ENCODE measurements at places on chromosomes 5 and 9.

- no peak for DNase-seq
These were observed 174.4 kb downstream of the EBF1 start for GRCh38 chr5:158925314-158925713.

DNA sequence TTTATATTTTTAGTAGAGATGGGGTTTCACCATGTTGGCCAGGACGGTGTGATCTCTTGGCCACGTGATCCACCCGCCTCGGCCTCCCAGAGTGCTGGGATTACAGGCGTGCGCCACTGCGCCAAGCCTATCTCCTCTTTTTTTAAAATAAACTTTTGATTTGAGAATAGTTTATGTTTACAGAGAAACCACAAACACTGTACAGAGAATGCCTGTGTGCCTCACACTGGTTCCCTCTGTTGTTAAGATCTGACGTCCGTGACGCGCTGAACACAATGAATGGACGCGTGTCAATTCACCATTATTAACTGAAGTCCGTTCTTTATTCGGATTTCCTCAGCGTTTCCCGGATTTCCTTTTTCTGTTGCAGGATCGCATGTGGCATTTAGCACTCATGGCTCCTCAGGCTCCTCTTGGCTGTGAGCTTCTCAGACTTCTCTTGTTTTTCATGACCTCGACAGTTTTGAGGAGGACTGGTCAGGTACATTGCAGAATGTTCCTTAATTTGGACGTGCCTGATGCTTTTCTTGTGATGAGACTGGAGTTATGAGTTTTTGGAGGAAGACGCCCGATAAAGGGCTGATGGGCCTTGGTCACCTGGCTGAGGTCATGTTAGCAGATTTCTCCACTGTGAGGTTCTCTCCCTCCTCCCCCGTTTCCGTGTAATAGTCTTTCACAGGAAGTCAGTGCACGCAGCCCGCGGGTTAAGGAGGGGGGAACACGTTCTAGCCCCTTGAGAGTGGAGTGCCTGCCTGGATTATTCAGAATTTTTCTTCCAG lies 69.6 kb downstream of the ANKRD33B start:
- no peak for DNase-seq

GRCh38 chr9:656926-657568 lies 184.4 kb upstream of the DMRT1 start:
- no peak for DNase-seq

DNA sequence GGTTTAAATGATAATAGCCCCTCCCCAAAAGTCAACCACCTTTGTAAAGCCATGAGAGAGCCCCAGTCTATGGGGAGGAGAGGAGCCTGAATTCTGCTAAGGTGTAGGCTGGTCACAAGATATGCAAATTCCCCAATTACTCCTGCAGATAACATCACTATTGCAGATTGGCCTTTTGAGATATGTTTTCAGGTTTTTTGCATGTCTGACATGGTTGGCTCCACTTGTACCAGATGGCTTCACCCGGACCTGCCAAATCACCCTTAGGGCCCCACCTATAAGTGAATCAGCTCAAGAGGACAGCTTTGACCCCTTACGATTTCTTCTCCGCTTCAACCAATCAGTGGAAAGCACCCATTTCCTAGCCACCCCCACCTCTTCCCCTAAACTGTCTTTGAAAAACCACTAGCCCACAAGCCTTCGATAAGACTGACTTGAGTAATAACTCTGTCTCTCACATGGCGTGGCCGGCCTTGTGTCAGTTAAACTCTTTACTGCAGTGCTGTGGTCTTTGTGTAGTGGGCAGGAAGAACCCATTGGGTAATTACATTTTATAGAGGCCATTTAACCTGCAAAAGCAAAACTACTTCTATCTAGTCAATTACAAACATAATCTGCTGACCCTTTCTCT lies 69.7 kb downstream of the PRLR start:
- no peak for DNase-seq

GRCh38 chr5:129664336-129664937 lies 83.5 kb upstream of the MINAR2 start:
- DNase-seq: peak; percentile 17

GRCh38 chr5:111976705-111977435 lies 219.9 kb upstream of the NREP start:
- no peak for DNase-seq

GRCh38 chr9:91502913-91503672 lies 79.5 kb upstream of the NFIL3 start:
- no peak for DNase-seq

DNA sequence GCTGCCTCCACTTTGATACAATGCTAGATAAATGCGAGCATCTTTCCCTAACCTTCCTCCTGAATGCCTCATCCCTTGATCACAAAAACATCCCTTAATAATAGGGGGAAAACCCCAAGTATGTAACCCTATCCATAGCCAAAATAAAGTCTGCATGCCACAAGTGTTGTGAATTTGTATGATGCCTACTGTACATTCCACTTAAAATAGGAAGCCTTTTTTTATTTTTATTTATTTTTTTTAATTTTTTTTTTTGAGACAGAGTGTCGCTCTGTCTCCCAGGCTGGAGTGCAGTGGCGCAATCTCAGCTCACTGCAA lies 207.0 kb downstream of the AOPEP start:
- no peak for DNase-seq

DNA sequence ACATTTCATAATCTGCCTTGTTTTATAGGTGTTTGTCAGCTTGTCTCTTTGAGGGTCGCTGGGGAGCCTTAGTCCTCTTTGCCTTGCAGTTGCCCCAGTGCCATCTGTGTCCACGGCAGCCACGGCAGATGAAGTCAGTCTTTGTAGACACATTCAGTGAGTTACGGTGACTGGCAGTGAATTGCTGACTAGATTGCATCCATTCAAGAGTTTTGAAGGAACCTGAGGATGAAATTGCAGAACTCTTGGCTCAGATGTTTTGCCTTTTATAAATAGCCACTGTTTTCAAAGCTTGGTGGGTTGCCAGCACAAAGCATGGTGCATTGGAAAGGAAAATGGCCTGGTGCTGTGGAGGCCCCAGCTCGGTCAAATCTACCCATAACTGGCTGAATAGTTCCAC lies 125.6 kb downstream of the TRIO start:
- DNase-seq: no peak

- DNase-seq: peak; percentile 12
These were observed 138.4 kb downstream of the KCTD16 start for GRCh38 chr5:144308906-144309670.

DNA sequence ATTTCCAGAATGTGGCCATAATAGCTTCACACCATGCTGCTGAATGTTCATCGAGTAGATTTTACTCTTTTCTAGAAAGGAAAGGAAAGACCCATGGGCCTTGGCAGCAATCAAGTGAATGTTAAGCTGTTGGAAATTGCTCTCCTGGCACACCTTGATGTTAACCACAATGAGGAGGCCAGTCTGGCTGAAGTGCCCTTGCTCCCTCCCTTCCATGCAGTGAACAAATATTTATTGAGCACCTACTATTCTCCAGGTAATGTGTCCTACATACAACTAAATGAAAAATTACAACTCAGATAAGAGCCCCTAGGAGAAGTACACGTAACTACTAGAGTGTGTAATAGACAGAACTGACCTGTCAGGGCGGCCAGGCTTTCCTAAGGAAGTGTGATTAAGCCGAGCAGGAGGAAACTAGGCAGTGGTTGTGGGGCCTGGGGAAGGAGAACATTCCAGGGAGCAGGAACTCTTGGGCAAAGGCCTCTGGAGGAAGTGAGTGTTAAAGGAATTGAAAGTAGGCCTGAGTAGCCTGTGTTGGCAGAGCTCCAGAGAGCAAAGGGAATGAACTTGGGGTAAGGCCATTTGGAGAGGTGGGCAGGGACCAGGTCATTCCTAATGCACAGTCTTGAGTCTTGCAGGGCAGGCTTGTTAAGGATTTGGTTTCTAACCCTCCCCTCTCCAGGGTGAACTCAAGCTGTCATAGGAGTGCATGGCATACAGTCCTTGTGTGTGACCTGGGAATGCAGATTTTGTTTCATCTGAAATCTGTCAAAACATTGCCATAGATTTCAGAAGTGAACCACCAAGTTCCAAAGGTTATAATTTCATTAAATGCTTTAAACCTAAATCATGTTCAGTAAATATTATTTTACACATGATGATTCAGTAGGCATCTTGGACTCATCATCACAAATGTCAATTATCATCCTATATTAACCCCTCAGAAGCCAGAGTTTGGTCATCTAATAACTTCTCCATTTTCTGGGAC lies 9.0 kb upstream of the ZSWIM6 start:
- no peak for DNase-seq

DNA sequence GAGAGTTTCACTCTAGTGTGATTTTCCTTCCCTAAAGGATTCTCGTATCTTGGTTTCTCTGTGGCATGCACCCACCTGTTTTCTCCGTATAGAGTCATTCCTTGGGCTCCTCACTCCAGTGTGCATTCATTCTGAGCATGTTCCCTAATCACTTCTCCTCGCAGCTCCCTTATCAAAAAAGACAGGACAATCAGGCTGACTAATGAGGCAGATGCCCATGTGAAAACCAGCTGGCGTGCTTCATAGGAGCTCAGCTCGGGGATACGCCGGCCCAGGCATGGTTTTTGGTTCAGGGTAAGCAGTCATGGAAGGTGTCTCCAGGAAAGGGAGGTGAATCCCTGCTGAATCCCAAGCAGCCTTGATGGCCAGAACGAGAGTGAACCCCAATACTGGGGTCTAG lies 41.2 kb upstream of the INSYN2B start:
- no peak for DNase-seq

- DNase-seq: peak; percentile 69
These were observed 23.3 kb downstream of the CAVIN4 start for GRCh38 chr9:100601216-100601615.

- no peak for DNase-seq
These were observed 96.1 kb downstream of the ADAMTSL1 start for GRCh38 chr9:18569941-18570630.

- no peak for DNase-seq
These were observed 144.5 kb upstream of the SEMA6A start for GRCh38 chr5:116719106-116719505.

GRCh38 chr5:43889233-43889632 lies 286.3 kb downstream of the NNT start:
- DNase-seq: no peak

DNA sequence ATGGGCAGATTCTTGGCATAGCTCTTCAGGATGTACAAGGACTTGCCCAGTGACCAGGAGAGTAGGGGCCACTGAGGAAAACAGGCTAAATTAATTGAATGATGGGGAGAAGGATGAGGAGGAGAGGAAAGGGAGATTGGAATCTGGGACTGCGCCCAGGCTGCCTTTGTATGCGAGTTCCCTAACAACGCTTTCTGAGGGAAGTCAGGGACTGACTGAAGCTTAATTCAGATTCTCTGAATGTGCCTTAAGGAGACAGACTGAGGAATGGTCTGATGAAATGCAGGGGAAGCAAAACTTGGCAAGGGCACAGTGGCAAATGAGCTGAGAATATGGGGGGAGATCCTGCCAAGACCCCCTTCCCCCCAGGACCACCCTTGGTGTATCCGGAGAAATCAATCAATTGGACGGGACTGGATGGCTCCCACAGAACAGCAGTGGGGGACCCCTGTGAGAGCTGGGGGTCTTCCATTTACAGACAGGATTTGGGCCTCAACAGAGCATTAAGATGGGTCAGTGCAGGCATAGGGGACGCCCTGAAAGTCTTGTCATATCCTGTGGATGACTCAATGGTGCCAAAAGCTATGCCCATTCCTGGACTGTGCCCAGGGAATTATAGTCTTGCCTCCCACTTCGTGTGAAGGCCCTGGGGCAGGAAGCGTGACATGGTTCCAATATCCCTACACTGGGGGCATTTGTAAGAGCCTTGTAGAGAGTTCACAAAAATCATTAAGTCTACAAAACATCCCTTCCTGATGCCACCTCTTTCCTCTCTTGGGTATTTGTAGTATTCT lies 215.5 kb upstream of the TNC start:
- no peak for DNase-seq

DNA sequence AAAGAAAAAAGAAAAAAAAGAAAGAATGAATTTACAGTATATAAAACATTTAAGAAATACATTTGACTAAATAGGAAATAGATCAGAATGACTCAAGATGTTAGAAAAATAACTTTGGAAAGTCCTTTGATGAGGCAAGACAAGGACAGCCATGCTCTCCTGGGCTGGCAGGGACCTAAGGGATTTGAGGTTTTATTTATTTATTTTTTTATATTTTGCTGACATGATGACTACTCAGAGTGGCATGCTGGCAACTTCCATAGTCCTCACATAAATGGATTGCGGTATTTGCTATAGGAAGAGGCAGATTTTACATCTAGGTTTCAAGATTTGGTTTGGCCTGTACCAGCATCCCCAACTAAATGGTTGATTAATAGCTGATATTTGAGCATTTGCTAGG lies 17.7 kb downstream of the SLC28A3 start:
- DNase-seq: no peak

GRCh38 chr9:101527066-101527465 lies 6.6 kb upstream of the RNF20 start:
- no peak for DNase-seq

GRCh38 chr9:132079391-132080091 lies at the start of gene MED27:
Gene MED27, minus strand, starts transcription at chr9:132079867. Its CDS starts 23 bp downstream, at chr9:132079844.
- DNase-seq: peak; percentile 81

GRCh38 chr5:36323926-36324781 lies 22.5 kb upstream of the RANBP3L start:
- no peak for DNase-seq

DNA sequence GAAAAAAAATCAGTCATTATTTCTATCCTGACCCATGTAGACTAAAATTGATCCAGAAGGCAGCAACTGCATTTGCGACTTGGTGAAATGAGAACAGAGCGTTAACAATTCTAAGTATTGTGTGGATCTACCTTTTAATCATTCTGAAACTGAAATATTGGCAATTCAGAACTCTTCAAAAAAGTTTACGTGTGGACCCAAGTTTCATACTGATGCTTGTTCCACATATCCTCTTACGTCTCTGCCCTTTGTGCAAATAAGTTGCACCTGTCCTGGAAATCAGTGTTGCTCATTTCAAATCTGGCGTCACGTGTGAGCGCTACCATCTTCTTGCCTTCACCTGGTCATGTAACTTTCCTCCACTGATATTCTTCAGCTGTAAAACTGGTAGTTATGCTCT lies 74.7 kb downstream of the NTRK2 start:
- DNase-seq: no peak

- peak; percentile 65 for DNase-seq
These were observed 13.0 kb downstream of the SLC4A9 start for GRCh38 chr5:140372971-140373487.
